ENCODE measurements at places on chromosomes 16 and 17.
A peak's percentile ranks its signal among the peaks of the same experiment; 100 is the strongest.

GRCh38 chr17:47700471-47701449 lies 6.8 kb downstream of the TBKBP1 start:
- DNase-seq = no peak

DNA sequence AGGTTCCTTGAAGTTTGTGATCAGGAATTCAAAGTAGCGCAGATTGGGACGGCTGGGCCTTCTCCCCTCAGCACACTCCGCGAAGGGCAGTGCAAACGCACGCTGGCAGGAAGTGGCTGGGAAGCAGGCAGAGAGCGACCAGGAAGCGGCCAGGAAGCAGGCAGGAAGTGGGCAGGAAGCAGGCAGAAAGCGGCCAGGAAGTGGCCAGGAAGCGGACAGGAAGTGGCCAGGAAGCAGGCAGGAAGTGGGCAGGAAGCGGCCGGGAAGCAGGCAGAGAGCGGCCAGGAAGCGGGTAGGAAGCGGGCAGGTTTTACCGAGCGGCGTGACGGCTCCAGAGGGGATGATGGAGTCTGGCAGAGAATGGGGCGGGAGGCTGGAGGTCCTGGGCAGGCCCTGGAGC lies 3.2 kb downstream of the DPEP1 start:
- no peak for DNase-seq

- DNase-seq = peak; percentile 21
Observed at GRCh38 chr17:31008374-31009041, 37.7 kb downstream of the RNF135 start.

- DNase-seq = no peak
Observed at GRCh38 chr16:4487955-4488498, 11.8 kb downstream of the HMOX2 start.

DNA sequence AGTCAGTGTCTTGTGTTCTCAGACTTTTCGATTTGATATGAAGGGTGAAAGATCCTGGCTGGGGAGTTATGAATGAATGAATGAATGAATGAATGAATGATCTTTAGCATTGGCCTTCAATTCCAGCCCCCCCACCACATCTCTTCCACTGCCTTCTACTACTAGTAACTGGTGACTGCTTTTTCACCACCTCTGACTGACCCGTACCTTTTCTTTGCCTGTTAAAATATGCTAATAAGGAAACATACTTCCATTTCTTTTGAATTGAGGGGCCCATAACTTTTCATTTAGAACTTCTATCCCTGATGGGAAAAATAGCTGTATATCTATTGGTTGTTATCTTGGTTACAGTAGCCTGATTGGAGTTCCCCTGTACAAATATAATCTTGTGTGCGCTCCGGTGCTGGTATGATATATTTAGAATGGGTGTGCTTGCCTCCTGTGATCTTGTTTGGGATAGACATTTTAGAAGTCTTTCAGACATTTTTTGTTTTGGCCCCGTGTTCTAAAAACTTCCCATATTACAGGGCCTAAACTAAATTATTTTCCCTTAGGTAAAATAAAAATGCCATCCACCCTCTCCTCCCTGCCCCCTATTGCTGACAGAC lies 3.4 kb downstream of the LYRM1 start:
- DNase-seq = no peak

Data from hematopoietic multipotent progenitor cell treated with erythropoietin and hydrocortisone succinate and interleukin-3 and kit ligand, for 8 days (in vitro differentiated cells).